ENCODE measurements at places on chromosomes 1 and 21.

DNA sequence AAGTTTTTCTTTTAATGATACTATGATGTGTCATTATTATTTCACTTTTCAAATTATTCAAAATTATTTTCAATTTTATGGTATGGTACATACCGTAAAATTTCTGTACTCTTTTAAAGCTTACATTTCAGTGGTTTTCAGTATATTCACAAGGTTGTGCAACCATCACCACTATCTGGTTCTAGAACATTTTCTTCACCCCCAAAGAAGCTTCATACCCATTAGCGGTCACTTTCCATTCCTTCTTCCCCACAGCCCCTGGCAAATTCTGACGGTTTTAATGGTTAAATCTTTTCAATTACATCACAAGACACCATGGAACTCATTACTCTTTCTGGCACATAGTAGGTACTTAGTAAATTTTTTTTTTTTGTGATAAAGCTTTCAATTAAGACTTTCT is 22.8 kb upstream of the ATP5PO start:
- DNase-seq, result no peak

- peak; percentile 79 for DNase-seq
Observed at GRCh38 chr1:94095112-94095637, 25.8 kb downstream of the ABCA4 start.

DNA sequence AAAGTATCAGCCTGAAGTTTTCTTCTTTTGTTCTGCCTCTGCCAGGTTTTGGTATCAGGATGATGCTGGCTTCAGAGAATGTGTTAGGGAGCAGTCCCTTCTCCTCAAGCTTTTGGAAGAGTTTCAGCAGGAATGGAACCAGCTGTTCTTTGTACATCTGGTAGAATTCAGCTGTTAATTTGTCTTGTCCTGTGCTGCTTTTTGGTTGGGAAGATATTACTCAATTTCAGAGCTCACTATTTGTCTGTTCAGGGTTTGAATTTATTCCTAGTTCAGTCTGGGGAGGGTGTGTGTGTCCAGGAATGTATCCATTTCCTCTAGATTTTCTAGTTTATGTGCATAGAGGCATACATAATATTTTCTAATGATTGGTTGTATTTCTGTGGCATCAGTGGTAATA is 12.8 kb downstream of the ZNF678 start:
- DNase-seq, result no peak

DNA sequence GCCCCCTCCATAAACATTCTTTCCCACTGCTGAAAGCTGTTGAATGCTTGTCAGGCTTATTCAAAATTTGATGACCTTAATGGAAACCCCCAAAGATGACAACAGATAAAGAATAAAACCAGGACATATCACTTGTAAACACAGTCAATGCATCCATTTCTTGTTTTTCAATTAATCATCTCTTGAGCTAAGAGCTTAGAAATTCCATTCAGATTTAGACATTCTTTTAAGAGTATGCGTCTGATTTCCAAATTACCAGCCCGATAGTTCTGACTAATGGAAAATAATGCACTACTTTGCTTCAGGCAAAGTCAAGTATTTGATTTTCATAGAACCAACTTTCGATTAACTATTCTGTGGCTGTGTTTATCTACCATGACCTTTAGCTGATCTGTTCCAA is 100.6 kb upstream of the RUNX1 start:
- DNase-seq, result peak; percentile 83

DNA sequence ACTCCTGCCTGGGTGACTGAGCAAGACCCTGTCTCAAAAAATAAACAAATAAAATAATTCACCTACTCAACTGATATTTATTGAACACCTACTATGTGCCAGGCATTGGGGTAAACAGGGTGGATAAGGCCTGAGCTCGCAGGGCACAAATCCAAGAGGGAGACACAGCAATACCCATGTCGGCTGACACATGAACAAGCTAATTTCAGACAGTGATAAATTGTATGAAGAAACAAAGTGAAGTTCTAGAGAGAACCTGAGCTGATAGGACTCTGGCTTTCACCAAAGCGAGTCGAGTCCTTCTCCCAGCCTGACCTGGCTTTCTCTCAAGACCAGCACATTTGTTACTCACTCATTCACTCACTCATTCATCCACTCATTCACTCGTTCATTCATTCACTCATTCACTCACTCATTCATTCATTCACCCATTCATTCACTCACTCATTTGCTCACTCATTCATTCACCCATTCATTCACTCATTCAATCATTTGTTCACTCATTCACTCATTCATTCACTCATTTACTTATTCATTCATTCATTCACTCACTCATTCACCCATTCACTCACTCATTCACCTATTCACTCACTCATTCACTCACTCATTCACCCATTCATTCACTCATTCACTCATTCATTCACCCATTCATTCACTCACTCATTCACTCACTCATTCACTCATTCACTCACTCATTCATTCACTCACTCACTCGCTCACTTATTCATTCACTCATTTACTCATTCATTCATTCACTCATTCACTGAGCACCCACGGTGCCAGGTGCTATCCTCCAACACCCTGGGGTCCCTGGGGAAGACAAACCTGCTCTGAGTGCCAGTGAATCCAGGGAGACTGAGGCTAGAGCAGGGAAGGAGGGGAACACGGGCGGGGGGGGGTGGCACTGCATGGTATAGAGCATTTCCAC is 37.4 kb upstream of the CASZ1 start:
- DNase-seq, result no peak

GRCh38 chr1:230165536-230165935 is 98.5 kb downstream of the GALNT2 start:
- no peak for DNase-seq

DNA sequence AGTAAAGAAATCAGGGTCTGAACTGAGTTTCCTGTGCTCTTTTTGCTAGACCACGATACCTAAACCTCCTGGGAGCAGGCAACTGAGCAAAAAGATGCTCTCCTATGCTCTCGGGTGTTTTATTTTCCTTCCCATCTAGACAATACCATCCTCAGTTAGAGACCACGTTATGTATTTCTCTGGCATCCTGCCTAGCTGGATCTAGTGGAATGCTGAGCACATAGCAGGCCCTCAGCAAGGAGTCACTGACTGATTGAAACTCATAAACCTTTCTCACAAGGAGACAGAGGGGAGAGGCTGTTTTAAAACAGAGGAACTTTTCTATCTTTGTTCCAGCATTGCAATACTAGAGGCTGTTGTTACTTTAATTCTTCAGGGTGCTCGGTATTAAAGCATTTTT is 168.0 kb downstream of the CYYR1 start:
- peak; percentile 80 for DNase-seq

GRCh38 chr1:154548028-154548427 is 10.4 kb downstream of the UBE2Q1 start:
- no peak for DNase-seq

DNA sequence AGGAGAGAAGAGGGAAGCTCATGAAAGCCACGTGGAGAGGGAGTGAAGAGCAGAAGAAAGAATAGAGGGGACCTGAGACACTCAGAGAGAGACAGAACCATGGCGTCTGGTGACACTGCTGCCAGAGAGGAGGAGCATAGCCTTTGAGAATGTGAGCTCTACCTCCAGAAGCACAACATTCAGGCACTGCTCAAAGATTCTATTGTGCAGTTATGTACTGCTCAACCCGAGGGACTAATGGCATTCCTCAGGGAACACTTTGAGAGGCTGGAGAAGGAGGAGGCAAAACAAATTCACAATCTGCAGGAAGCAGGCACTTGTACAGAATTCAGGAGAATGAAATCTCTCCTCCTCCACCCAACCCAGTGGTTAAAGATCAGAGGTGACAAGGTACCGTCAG is 45.1 kb downstream of the BTBD8 start:
- DNase-seq, result no peak

GRCh38 chr1:37724575-37724974 is 32.3 kb downstream of the CDCA8 start:
- no peak for DNase-seq

GRCh38 chr21:36964398-36964797 is 2.1 kb downstream of the HLCS start:
- DNase-seq, result no peak

GRCh38 chr1:11335417-11336056 is 62.5 kb downstream of the UBIAD1 start:
- DNase-seq, result no peak

- DNase-seq, result peak; percentile 95
Observed at GRCh38 chr1:101200513-101200912, 36.3 kb upstream of the S1PR1 start.

DNA sequence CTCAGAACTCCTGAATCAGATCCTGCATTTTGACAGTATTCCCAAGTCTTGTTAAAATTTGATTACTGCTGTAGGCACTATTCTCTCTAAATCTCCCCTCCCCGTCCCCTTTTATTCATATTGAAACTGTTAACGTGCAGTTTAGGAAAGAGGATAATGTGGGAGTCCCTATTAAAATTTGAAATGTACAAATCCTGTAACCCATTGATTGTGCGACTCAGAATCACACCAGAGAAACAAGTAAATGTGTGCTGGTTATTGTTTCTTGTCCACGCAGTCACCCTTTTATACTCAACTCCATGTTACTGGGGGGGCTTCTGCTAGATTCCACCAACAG is 584 bp upstream of the LTN1 start:
- no peak for DNase-seq

DNA sequence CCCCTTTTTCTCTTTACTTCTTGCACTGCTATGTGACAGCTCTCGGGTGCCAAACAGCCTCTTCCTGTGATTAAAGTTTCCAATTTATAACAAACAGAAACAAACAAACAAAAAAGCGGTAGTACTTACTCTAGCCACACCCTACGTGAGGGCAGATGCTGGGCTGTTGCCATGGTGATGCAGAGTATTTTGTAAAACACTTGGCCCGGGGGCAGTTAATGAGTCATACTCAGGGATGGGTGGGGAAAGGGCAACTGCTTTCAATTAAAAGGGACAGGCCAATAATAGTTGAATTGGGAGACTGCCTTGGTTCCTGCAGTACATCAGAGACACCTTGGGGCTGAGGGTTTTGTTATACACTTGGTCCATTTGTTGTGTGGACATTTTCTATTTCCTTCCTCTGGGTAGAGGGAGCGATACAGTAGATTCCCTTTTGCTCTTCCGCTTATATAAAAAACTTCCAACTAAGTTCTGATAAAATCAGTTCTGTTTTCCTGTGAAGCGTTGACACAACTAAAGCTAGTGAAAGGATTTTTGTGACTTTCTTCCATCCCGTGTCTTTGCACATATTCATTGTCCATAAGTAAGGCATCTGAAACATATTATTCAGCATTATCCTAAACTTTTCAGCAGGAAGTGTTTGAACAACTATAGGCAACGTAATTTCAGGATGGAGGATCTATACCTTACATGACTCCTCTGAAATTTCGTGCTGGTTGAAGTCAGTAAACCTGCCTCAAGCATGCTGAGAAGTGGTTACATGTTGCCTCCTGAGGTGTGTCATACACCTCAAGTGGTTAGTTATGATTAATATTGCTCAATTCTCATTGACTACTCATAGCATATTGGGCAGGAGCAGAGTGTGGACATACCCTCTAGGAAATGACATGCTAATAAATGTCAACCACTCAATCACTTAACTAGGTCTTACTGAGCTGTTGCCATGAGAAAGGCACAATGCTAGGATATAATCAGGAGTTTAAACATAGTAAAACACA is 36.7 kb upstream of the THEM4 start:
- peak; percentile 96 for DNase-seq

- DNase-seq, result no peak
Observed at GRCh38 chr1:114482585-114482984, 28.4 kb downstream of the TRIM33 start.

DNA sequence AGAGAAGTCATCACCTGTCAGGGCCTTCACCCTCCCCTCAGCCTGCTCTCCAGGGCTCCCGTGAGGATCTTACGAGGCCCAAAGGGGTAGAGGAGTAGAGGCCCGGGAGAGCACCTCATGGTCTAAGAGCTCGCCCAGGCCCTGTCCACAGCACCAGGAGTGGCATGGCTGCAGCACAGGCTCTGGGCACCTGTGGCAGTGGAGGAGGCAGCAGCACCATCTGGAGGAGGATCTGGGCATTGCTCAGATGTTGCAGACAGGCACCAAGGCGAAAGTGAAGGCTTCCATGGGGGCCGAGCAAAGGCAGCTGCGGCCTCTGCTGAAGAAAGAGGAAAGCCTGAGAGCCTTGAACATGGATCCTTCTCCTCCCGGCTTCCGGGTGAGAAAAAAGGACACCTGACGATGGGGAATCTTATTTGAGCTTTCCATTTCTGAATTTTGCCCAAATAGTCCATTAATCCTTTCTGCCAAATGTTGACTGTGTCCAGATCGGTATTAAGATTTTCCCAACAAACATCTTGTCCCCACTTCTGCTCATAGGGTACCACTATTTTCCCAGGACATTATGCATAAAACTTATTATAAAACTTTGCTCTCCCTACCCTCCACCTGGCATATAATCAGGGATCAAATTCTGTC is 604.7 kb downstream of the PTPRC start:
- peak; percentile 46 for DNase-seq

- DNase-seq, result no peak
Observed at GRCh38 chr1:237879195-237879594, 11.5 kb downstream of the ZP4 start.

DNA sequence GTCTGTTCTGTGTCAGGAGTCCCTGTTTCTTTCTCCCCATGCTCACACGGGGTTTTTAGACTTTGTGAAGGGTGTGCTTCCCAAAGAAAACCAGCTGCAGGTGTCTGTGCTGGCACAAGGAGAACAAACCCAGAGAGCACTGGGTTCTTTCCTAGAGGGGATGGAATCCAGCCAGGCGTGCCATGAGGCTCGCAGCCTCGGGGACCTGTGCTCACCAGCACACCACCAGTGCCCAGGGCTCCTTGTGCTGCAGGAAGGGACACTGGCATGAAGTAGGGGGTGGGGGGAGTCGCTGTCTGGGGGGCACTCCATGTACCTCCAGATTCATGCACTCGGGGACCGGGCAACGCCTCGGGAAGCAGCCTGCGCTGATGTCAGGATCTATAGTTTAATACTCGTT is 57.9 kb downstream of the AGPAT3 start:
- no peak for DNase-seq

DNA sequence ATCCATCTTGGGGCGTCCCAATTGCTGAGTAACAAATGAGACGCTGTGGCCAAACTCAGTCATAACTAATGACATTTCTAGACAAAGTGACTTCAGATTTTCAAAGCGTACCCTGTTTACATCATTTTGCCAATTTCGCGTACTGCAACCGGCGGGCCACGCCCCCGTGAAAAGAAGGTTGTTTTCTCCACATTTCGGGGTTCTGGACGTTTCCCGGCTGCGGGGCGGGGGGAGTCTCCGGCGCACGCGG is 282 bp upstream of the SOD1 start:
- DNase-seq, result no peak

DNA sequence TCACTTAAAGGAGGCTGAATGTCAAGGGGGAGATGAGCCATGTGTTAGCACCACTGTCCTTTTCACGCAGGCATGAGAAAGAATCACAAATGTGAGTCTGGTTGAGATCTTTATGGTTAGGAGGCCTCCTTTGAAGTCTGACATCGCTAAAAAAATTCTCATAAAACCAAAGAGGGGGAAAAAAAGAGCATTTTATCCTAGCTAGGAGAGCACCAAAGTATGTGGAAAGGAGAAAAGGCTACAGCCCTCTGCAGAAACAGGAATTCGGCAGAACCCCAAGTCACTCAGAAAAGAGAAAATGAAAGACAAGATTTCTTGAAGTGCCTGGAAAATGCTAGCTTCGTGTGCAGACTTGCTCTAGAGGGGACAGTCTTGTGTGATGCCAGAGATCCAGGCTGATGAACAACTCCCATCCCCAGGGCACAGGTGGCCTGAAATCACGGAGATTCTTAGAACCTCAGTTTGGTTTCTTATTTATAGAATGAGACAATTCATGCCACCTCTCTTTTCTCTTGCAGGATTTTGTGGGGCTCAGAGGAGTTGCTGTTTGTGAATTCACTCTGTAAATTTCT is 61.5 kb downstream of the RUNX1 start:
- DNase-seq, result peak; percentile 57

- DNase-seq, result peak; percentile 66
Observed at GRCh38 chr1:163172596-163172995, 30.1 kb downstream of the RGS5 start.

All from EH (cell line).